Upper lobe of left lung (tissue), 6 donors: ENCODE measurements at places on chromosomes 4 and X.

DNA sequence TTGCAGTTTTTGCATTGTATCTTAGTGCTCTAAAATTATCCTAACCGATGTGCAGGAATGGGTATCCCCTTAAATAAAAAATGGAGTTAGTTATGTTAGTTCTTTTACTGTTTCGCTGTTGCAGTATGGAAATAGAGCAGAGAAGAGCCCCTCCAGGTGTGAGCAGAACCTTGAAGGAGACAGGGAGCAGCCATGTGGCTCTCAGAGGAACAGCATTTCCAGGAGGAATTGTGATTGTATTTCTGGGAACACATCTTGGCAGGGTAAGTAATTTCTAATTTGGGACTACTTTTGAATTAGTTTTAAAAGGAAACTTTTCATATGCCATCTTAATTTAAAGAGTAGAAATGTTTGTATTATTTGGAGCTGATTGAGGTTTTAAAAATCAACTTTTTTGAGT, 5.3 kb upstream of the CCDC158 start:
- H3K4me1 ChIP-seq, result peaks cover 6% of the 10 kb centered on the region
- H3K36me3 ChIP-seq, result no peaks in the 10 kb centered on the region
- H3K27me3 ChIP-seq, result no peaks in the 10 kb centered on the region
- no peak overlapping the region for H3K4me3 ChIP-seq

GRCh38 chrX:7318241-7318640, 170.3 kb upstream of the PUDP start:
- no peaks in the 10 kb centered on the region for H3K27me3 ChIP-seq
- no peak overlapping the region for H3K4me3 ChIP-seq
- DNase-seq, result no peak
- no peak overlapping the region for H3K27ac ChIP-seq

DNA sequence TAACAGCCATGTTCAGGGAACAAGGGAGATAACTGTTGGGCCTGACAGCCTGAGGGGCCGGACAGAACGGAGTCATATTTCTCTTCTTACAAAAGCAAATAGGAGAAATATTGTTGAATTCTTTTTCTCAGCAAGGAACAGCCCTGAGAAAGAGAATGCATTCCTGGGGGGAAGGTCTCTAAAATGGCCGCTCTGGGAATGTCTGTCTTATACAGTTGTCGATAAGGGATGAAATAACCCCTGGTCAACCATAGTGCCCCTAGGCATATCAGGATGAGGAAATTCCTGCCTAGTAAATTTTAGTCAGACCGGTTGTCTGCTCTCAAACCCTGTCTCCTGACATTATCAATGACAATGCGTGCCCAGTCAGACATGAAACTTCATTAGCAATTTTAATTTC, 1925.5 kb downstream of the PCDH7 start:
- H3K27ac ChIP-seq, result no peak overlapping the region
- DNase-seq, result no peak
- no peaks in the 10 kb centered on the region for H3K36me3 ChIP-seq
- H3K4me1 ChIP-seq, result no peaks in the 10 kb centered on the region
- no peak overlapping the region for H3K4me3 ChIP-seq

DNA sequence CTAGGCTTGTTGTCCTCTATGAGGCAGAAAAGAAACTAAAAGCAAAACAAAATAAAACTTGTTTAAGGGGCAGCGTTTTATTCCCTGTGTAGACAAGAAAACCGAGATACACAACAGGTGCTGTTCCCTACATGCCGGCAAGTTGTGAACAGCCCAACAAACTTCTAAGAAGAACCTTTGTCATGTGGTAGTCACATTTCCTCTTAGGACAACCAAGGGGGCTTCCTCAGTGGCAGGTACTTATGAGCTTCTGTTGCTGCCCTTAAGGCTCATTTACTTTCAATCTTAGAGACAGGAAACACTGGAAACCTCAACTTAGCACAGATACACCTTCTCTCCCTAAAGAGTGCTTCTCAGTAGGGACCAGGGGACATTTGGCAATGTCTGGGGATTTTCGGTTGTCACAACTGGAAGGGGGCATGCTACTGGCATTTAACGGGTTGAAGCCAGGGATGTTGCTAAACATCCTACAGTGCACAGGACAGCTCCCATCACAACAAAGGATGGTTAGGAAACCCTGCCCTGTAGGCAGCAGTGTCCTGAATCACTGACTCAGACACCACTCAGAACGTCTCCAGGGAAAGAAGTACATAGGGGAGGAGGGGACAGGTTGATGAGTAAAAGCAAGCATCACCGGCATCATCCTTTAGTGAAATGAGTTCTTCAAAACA, 111.0 kb downstream of the ASB9 start:
- H3K4me3 ChIP-seq, result no peak overlapping the region
- no peak for DNase-seq
- no peaks in the 10 kb centered on the region for H3K4me1 ChIP-seq
- H3K27me3 ChIP-seq, result no peaks in the 10 kb centered on the region
- H3K36me3 ChIP-seq, result no peaks in the 10 kb centered on the region

- H3K27ac ChIP-seq, result no peak overlapping the region
- DNase-seq, result no peak
- no peaks in the 10 kb centered on the region for H3K36me3 ChIP-seq
- H3K4me3 ChIP-seq, result no peak overlapping the region
- H3K4me1 ChIP-seq, result no peaks in the 10 kb centered on the region
- H3K27me3 ChIP-seq, result no peaks in the 10 kb centered on the region
Observed at GRCh38 chrX:17415242-17415810, 40.3 kb downstream of the NHS start.

DNA sequence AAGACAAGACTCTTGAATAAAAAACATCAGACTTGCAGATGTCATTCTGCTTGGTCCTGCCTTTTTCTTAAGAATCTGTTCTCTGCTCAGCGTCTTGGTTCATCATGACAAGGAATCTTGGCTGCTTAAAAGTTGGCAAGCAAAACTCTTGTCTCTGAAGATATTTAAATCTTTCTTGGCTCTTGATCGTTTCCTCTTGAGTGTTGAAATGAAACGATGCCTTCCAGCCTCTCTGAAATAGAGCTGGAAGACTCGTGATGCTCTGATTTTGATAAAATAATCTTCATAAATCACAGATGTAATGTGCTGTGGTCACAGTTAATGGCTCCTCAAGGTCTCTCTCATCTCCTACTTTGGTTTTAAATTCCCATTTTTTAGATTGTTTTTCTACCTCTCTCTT, 39.9 kb upstream of the TMEM192 start:
- no peak overlapping the region for H3K27ac ChIP-seq
- H3K4me1 ChIP-seq, result no peaks in the 10 kb centered on the region
- no peaks in the 10 kb centered on the region for H3K27me3 ChIP-seq
- H3K36me3 ChIP-seq, result no peaks in the 10 kb centered on the region
- H3K4me3 ChIP-seq, result no peak overlapping the region

GRCh38 chr4:73308286-73308685, 49.7 kb upstream of the ANKRD17 start:
- H3K4me1 ChIP-seq, result no peaks in the 10 kb centered on the region
- no peak overlapping the region for H3K27ac ChIP-seq
- DNase-seq, result no peak

- H3K4me3 ChIP-seq, result no peak overlapping the region
- DNase-seq, result no peak
- H3K27me3 ChIP-seq, result no peaks in the 10 kb centered on the region
- no peaks in the 10 kb centered on the region for H3K36me3 ChIP-seq
- no peak overlapping the region for H3K27ac ChIP-seq
Observed at GRCh38 chr4:109994415-109994827, 81.7 kb downstream of the EGF start.

DNA sequence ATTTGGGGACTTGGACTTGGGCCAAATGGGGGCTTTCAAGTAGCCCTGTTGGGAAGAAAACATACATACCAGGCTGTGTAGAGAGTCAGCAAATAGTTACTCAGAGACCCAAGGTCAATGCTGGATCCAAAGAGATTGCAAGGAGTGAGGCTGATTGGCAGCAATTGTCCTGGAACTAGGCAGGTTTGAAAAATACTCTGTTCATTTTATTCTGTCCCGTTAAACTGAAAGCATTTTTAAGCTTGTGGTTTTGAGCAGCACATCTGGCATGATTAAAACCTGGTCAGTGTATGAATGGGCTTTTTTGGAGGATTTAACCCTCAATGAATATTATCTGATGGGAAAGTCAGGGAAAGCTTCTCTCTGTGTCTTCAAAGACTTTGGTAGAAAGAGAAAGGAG, 294.3 kb upstream of the BOD1L1 start:
- no peak overlapping the region for H3K4me3 ChIP-seq
- no peaks in the 10 kb centered on the region for H3K4me1 ChIP-seq
- no peak for DNase-seq
- H3K27me3 ChIP-seq, result no peaks in the 10 kb centered on the region
- no peak overlapping the region for H3K27ac ChIP-seq

- H3K36me3 ChIP-seq, result no peaks in the 10 kb centered on the region
- H3K4me3 ChIP-seq, result no peak overlapping the region
- DNase-seq, result no peak
- no peaks in the 10 kb centered on the region for H3K27me3 ChIP-seq
- H3K4me1 ChIP-seq, result no peaks in the 10 kb centered on the region
- no peak overlapping the region for H3K27ac ChIP-seq
Observed at GRCh38 chrX:650811-651210, 20.2 kb downstream of the SHOX start.

GRCh38 chr4:3747581-3747904, 18.6 kb upstream of the ADRA2C start:
- no peak overlapping the region for H3K4me3 ChIP-seq
- H3K4me1 ChIP-seq, result no peaks in the 10 kb centered on the region
- H3K27ac ChIP-seq, result no peak overlapping the region
- H3K36me3 ChIP-seq, result no peaks in the 10 kb centered on the region

- no peaks in the 10 kb centered on the region for H3K36me3 ChIP-seq
- no peaks in the 10 kb centered on the region for H3K27me3 ChIP-seq
- H3K4me1 ChIP-seq, result no peaks in the 10 kb centered on the region
- no peak for DNase-seq
- H3K4me3 ChIP-seq, result no peak overlapping the region
- H3K27ac ChIP-seq, result no peak overlapping the region
Observed at GRCh38 chr4:126395664-126396063, 1080.9 kb downstream of the FAT4 start.

GRCh38 chr4:71441186-71442169, 102.7 kb downstream of the SLC4A4 start:
- no peaks in the 10 kb centered on the region for H3K27me3 ChIP-seq
- DNase-seq, result no peak
- no peaks in the 10 kb centered on the region for H3K4me1 ChIP-seq

- H3K4me3 ChIP-seq, result no peak overlapping the region
- no peak for DNase-seq
- H3K4me1 ChIP-seq, result no peaks in the 10 kb centered on the region
- no peaks in the 10 kb centered on the region for H3K27me3 ChIP-seq
Observed at GRCh38 chr4:2299794-2300193, 37.9 kb upstream of the MXD4 start.

GRCh38 chrX:133913658-133914388, 71.6 kb downstream of the GPC3 start:
- H3K4me3 ChIP-seq, result no peak overlapping the region
- no peaks in the 10 kb centered on the region for H3K36me3 ChIP-seq
- no peaks in the 10 kb centered on the region for H3K27me3 ChIP-seq
- H3K4me1 ChIP-seq, result no peaks in the 10 kb centered on the region

DNA sequence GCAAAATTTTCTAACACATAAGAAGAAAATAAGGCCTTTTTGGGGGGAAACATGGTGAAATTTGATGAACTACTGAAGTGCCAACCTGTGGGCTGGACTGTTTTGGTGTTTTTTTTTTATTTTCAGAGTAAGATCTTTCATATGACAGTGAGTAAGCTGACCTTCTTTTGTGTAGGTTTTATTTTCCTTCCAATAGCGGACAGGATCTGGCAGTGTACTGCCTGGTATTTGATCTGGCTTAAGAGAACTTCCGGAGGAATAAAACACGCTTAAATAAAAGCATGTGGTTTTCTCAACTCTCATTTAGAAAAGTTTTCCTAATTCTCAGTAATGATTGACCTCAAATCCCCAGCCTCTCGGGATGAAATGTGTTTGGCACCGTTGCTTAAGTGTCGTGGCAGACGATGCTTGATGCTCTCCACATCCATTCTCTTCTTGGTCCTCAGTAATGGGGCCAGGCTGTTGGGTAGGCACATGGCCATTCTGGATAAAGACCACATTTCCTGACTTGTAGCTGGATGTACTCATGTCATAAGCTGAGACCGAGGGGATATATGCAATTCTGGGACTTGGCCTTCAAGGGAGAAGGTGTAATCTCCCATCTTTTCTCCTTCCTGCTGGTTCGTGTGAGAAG, 65.6 kb upstream of the PDLIM3 start:
- no peak overlapping the region for H3K27ac ChIP-seq
- H3K27me3 ChIP-seq, result no peaks in the 10 kb centered on the region
- H3K4me1 ChIP-seq, result no peaks in the 10 kb centered on the region
- no peak overlapping the region for H3K4me3 ChIP-seq
- DNase-seq, result no peak

- no peak overlapping the region for H3K4me3 ChIP-seq
- no peaks in the 10 kb centered on the region for H3K4me1 ChIP-seq
- no peaks in the 10 kb centered on the region for H3K27me3 ChIP-seq
Observed at GRCh38 chr4:130257271-130257670, 1161.3 kb downstream of the C4orf33 start.

DNA sequence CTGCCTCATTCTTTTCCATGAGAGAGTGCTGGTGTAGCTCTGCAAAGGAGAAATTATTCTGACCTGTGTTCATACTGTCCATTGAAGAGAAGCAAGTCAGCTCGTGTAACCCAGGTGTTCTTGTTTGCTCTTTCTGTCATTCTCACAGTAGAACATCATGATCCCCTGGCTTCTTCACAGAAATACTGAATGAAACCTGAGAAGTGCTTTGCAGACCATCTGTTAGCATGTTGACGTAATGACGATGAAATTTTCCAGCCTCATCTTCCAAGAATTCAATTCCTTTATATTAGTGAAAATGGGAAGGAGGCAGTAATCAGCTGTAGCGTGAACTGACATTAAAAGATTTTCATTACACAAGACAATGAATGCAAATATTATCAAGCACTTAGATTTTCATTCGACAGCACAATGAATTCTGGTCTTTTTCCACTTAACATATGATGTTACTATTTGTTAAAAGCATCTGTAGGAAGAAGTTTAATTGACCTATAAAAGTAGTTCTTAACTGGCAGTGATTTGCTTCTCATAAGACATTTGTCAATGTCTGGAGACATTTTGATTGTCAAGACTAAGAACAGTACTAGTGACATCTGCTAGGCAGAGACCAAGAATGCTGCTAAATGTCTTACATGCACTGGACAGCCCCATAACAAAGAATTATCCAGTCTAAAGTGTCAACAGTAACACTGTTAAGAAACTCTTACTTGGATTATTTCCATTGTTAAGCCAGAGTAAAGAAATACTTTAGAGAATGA, 246.3 kb downstream of the BANK1 start:
- no peak for DNase-seq
- H3K27me3 ChIP-seq, result no peaks in the 10 kb centered on the region
- H3K27ac ChIP-seq, result no peak overlapping the region

- no peaks in the 10 kb centered on the region for H3K27me3 ChIP-seq
- no peak for DNase-seq
- H3K27ac ChIP-seq, result no peak overlapping the region
- H3K4me3 ChIP-seq, result no peak overlapping the region
Observed at GRCh38 chr4:158395889-158396288, 125.8 kb upstream of the RXFP1 start.
